ENCODE measurements at places on chromosomes 13 and 19.
A peak's percentile ranks its signal among the peaks of the same experiment; 100 is the strongest.

DNA sequence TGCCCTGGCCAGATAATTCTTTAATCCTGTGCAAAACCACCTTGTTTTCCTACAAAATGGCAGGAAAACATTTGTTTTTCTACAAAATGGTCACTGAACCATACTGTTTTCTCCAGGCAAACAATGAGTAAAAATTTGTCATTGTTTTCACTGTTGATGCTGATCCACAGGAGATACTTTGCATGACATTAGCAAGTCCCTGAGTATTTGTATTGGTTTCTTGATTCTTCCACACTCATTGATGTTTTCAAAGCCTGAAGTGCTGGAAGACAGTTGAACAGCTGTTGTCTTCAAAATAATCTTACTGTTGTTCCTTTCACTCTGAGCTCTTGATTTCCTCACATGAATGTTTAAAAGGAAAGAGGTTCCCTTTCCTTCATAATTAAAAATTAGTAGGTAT, 123.1 kb upstream of the HTR2A start:
- DNase-seq: no peak

- peak; percentile 15 for DNase-seq
These were observed 59.8 kb upstream of the TPM4 start for GRCh38 chr19:16016226-16017137.

GRCh38 chr19:15287496-15287895, 44.8 kb downstream of the BRD4 start:
- no peak for DNase-seq

GRCh38 chr13:60329221-60329923, 67.6 kb upstream of the TDRD3 start:
- DNase-seq: peak; percentile 28

DNA sequence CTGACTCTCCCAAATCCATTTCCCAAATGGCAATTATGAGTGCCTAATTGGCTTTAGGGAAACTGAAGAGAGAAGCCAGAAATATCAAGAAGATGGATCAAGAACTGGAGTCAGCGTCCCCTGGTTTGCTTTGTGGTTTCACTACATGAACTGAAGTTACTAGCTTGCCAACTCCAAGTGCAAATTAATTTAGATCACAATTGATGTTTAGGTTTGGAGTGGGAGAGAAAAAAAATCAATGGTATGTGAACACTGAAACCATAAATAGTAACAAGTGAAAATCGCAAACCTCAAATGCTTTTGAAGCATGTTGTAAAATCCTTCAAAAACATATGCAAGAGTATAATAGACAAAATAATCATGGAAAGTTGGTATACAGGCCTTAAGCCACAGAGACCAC, 1528.6 kb upstream of the SLC10A2 start:
- no peak for DNase-seq

Measured in femur (tissue), 1 donor.